ENCODE measurements at places on chromosomes 1 and 21.
A peak's percentile ranks its signal among the peaks of the same experiment; 100 is the strongest.

- DNase-seq, result no peak
Observed at GRCh38 chr1:25031966-25032667, 102.0 kb upstream of the RUNX3 start.

DNA sequence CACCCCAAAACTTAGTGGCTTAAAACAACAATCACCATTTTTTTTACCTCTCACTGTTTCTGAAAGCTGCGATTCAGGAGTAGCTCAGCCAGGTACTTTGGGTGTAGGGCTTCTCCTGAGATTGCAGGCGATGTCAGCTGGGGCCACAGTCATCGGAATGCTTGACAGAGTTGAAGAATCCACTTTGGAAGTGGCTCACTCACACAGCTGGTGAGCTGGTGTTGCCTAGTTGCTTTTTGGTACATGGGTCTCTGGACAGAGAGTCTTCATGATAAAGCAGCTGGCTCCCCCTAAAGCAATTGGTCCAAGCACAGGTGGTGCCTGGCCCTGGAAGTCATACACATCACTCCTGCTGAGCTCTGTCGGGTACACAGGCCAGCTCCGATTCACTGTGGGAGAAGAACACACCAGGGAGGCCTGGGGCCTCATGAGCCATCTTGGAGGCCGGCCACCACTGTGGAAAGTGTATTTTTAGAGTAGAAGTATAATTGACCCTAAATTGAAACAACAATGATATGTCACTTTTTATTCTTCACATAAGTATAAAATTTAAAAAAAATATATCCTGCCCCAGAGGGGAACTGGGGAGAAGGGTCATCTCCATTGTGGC is 75.2 kb upstream of the GALNT2 start:
- DNase-seq, result no peak

GRCh38 chr1:12040457-12041051 is 21.3 kb downstream of the MIIP start:
- no peak for DNase-seq

GRCh38 chr1:19374083-19374801 is 62.1 kb downstream of the SLC66A1 start:
- DNase-seq, result no peak

DNA sequence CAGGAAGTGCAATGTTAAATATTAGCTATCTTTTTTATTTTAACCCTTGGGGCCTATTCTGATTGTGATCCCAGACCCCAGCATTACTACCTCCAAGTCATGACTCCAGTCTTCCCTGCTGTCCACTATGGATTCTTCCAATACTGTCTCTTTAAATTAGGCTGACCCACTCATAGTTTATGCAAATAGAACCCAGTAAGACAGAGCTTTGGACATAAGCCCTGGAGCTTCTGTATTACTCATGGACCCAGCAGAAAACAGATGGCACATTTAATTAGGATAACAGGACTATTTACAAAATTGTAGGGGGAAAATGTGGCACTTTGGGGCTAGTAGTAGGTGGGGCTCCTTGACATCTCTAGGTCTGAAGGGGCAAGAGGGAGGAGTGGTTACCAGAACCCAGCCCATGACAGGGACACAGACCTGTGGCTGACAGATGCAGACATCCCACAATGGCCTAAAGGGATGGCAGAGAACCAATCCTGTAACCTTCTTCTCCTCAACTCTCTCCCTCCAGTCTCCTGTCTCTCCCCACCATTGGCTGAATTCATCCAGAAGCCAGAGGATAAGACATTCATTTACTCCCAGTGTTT is 233.5 kb downstream of the OMA1 start:
- DNase-seq, result no peak

- no peak for DNase-seq
Observed at GRCh38 chr1:95966866-95967265, 732.9 kb downstream of the RWDD3 start.

GRCh38 chr1:94757931-94758330 is 62.2 kb upstream of the SLC44A3 start:
- no peak for DNase-seq

GRCh38 chr1:115317101-115318012 is 20.7 kb downstream of the NGF start:
- DNase-seq, result no peak

DNA sequence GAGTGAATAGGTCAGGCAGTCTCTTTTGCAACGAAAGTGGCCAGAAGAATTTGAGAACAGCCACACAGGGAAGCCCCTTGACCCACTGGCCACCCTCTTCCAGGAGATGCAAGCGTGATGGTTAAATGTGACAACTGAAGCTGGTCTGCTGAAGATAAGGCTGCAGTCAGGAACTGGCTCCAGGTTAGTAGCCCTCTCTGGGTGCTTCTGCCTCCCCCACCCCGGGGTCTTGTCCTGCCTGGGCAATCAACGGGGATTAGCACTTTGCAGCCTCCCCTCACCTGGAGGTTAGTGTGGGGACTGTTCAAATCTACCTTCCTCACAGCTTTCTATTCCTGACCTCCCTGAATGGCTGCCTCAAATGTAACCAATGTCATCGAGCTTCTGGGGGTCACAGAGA is 125.9 kb downstream of the PLXNA2 start:
- DNase-seq, result no peak

DNA sequence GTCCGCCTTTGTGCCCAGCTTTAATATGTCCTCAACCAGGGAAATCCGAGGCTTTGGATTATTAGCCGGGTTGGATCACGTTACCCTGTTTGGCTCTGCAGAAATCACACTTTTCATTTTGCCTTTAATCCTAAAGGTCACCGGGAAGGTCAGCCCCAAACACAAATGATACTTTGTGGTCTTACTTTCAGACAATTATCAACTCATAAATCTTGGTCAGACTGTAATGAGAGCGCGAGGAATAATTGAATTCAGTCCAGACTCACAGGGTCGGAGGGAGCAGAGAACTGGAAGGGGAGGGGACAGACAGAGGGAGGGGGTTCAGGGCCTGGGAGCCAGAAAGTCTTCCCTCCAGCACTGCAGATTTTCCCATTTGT is 91.7 kb upstream of the NFIA start:
- no peak for DNase-seq

DNA sequence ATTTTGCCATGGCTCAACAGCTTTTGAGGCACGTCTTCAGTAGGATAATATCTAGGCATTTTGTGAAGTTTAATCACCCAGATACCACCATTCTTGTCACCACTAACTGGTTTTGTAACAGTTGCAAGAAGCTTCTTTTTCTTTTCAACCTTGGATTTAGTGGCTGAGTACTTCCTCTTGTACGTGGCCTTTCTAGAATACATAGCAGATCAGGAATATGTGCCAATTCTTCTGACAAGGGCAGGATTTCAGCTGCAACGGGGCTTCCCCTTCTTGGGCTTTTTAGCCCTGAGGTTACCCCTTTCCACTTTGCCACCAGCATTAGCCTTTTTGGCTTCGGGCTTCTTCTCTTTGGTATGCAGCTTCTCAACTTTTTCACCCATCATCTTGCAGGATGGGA is 79.3 kb upstream of the WARS2 start:
- DNase-seq, result no peak

- no peak for DNase-seq
Observed at GRCh38 chr1:173444757-173445156, 32.4 kb upstream of the PRDX6 start.

GRCh38 chr1:226422478-226422877 is 14.6 kb upstream of the PARP1 start:
- no peak for DNase-seq

DNA sequence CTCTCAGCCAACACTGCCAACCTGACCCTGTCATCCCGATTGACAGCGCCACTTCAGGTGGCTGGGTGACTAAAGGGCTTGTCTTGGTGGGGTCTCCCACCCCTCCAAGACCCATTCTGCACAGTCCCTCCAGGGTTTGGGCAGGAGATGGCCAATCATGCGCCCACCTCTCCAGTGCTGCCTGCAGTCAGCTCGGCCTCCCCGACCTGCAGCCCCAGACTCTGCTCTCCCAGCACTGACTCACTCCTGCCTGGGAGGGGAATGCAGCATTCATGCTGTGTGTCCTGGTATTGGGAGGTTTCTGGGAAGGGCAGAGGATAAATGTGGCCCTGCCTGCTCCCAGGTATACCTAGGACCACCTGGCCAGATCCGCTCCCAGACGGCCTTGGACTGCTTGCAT is 9.7 kb downstream of the TMEM81 start:
- no peak for DNase-seq

DNA sequence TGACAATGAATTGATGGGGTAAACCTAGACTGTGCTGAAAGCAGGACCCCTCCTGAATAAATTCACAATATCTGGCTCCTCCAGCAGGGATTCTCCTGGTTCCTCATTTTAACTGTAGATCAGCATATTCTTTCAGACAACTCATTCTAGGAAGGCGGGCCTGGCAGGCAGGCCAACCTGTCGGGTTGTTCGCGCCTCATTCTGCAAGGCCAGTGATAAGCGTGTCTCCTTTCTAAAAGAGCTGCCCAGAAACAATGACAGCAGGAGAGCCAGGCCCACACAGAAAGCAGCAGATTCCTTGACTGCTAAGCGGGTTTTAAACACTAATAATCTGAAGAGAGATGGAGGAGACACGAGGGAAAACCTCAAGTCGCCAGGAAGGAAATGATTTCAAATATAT is 70.0 kb downstream of the NTPCR start:
- no peak for DNase-seq

DNA sequence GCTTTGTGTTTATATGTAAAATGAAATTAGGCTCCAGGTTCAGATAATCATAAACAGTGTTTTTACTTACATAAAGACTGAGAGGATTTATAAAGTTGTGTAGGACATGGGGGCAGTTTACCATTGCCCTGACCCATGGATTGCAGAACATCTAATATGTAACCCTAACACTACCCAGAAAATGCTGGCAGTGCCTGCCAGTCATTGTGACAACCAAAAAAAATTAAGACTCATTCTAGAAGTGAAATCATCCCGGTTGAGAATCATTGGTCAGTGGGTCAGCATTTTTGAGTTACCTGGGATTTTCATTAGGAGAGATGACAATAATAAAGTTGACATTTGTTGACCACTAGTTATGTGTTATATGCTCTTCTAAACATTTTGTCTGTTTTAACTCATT is 31.2 kb upstream of the THEM4 start:
- no peak for DNase-seq

DNA sequence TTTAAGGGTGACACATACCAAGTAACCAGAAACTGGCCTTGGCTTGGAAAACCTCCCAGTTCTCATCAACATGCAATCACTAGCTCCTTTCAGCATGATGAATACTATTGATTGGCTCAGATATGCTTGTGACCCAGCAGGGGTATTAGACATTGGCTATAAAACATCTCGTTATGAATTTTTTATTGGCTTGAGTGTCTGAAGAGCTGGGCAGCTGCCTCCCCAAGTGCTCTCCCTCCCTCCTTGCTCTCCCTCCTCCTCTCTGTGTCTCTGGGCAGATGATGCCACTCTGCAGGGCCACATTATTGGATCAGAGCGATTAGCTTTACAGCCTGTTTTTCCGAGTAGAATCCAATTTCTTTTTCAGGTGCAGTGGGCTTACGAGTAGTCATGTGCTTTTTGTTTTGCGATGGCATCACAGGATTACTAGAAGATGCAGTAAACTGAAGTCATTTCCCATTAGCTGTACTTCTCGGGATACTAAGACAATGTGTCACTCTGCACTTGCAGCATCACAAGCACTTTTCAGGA is 79.3 kb upstream of the ATF3 start:
- DNase-seq, result no peak

DNA sequence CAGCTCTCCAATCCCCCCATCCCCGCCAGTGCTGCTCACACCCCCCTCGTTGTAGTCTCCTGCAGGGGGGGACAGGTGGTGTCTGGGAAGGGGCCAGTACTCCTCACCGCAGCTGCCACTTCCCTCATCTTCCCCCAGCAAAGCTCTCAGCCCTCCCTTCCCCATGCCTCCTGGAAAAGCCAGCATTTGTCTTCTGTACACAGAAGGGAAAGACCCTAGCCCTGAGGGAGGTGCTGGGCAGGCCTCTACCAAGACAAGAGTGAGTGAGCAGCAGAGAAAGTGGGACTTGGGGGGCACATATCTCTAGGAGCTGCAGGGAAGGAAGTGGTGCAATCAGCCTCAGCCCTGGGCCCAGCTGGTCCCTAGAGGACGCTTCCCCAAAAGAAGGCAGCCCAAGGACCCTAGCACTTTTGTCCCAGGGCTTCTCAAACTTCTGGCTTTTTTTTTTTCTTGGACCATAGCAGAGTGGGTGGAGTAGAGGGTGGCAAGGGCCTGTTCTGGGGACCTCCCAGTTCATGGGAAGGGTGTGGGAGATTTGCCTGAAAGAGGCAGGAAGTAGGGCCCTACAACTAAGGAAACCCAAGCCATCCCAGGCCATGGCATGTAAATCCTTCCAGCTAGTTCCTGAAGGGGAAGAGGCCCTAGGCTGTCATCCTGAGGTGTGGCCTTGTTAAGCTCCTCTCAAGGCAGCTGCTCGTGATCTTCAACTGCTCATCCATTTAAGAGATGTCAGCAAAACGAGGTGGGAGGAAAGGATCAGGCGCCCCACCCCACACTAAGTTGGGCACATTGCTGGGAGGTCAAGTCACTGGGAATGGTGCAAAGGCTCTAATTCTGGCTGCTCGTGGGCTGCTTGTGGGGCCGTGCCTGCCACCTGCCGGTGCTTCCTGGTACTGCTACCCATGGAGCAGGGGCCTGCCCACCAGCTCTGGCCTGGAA is 12.6 kb downstream of the ZC3H12A start:
- peak; percentile 84 for DNase-seq

DNA sequence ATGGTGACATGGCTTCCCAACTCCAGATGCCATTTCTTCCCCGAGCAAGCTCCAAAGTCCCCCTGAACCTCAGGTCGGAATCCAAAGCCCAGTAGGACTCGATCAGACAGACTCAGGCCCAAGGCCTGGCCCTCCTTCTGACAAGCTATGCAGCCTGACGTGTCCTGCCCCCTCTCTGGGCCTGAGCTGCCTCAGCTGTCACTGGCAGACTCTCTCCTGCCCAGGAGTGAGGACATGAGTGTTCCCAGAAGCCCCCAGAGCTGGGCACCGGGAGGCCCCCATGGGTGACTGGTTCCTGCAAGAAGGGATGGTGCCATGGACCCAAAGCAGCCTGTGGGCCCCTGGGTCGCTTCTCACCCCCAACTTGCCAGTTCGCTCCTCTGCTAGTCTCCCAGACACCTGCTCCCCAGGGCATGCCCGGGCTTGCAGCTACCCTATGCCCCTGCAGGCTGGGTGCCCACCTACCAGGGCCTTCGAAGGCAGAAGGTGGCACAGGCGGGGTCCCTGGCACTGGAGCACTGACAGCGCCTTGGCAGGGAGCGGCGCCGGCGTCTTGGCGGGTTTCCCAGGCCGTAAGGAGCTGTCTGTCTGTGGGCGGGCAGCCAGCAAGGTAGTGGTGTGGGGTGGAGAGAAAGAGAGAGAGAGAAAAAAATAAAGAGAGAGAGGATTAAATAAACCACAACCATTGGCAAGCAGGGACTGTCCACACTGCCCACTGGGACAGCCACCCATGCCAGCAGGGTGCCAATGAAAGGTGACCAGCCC is 2.3 kb downstream of the EDN2 start:
- DNase-seq, result no peak

DNA sequence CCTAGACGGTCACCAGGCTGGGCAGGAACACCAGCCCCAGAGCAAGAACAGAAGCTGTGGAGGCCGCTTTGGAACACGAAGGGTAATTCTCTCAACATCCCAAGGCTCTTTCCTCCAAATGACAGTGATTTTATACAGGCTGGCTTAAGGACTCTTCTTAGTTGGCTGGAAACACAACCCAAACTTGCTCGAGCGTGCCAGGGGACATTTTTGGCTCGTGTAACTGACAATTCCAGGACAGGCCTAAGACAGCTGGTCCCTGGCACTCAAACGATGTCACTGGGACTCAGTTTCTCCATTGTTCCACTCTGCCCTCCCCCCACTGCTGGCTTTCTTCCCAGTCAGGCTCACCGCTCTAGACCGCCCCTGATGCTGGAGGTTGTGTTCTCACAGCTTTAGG is 164.7 kb downstream of the NPHP4 start:
- no peak for DNase-seq

- DNase-seq, result no peak
Observed at GRCh38 chr21:38913120-38913892, 107.6 kb downstream of the ETS2 start.
